T-helper 22 cell (primary cell): ENCODE measurements at places on chromosomes 3 and 15.

GRCh38 chr3:34859746-34860145 is 779.6 kb upstream of the ARPP21 start:
- DNase-seq, result no peak

DNA sequence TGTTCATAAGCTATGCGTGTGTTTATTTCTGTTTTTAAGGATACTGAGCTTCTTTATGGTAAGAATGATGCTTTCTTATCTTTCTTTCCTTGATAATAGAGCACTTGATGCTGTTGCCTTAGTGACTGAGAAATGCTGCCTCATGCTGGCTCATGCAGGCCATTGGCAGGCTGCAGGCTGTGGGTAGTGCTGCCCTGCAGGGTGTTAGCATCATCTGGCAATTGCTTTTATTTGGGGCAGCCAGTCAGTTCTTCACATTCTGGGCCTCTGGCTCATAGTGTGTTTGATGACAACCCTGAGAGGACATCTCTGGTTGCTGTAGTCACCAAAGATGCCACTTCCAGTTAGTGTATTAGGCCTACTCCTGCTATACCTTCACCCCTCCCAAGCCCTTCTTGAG is 66.2 kb upstream of the ONECUT1 start:
- no peak for DNase-seq

DNA sequence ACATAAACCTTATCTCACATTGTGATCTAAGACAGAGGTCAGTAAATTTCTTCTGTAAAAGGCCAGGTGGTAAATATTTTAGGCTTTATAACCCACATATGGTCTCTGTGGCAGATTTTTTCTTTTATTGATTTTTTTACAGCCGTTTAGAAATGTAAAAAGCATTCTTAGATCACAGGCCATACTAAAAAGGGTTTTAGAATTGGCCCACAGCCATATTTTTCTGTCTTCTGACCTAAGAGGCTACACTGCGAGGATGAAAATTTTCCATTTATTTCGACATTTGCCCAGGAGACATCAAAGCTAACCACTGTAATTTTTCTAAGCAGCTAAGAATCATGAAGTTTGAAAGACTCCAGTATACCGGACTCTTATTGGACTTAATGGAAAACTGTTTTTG is 377.2 kb upstream of the SGO1 start:
- no peak for DNase-seq

- no peak for DNase-seq
Observed at GRCh38 chr3:160641665-160642309, 35.2 kb upstream of the ARL14 start.

DNA sequence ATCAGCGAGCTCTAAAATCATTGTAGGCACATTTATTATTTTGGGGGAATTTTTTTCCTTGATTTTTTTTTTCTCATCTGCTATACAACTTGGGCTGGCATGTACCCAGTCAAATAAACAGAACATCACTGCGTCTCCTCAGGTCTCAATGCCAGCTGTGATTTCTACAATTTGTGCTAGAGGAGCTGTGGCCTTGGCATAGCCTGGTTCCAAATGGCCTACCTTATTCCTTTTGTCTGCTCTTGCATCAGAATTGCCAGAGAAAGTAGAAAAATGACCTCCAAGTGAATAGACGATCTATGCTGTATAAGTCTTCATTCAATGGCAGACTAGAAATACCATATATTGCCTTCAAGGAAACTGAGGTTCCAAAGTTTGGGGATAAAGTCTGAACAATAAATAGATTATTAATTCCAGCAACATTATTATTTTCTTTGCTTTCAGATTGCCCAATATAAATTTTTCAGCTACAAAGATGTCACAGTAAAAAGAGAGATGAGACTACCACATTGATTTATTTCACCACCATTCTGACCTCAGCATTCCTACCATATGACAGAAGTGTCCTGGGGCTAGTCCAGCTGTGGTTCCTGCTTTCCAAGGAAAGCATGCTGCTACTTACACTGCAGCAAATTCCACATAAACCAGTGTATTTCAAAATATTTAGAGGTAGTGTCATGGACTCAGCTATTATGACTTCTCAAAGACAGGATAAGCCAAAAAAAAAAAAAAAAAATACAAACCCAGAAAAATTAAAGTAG is 493.9 kb upstream of the ZNF385D start:
- DNase-seq, result no peak

GRCh38 chr3:126372413-126373145 is 15.4 kb upstream of the KLF15 start:
- DNase-seq, result no peak

- no peak for DNase-seq
Observed at GRCh38 chr15:47186075-47186474, 531.2 kb upstream of the SEMA6D start.

DNA sequence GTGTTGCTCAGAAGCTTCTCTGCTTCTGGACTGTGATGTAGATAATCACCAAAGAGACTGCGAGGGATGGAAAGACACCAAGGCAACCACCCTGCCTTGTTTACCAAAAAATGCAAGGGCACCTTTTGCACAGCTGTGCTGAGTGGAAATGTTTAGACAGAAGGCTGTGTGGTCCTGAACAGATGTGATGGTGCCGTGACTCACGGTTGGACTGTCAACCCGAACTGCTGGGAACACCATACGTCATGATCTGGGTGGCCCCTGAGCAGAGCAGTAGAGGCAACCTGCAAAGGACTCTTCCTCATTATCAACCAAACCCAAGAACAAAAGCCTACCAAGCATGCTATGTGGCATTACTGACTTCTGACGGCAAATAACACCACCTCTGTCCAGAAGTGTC is 61.3 kb upstream of the LPP start:
- no peak for DNase-seq

DNA sequence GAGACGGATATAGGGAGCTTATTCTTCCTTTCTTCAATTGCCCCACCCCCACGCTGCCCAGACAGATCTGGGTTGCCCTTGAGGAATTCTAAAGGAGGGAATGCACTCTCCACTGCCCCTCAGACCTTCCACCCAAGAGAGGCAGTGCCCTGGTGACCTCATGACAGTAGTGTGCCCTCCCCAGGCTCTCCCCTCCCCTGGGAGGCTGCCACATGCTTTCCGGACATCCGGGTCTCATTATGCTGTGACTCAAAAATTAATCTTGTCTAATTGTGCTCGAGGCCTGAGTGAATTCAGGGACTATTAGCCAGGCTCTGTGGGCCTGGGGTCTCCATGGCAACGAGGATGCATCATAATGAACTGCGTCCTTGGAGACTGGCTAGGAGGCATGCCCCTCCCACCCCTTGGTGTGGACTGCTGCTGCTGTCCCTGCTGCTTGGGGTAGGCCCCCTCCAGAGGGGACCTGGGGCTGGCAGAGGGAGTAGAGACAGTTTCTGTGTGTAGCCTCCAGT is 20.8 kb downstream of the CORO2B start:
- DNase-seq, result no peak

GRCh38 chr3:33904730-33905129 is 106.3 kb downstream of the PDCD6IP start:
- no peak for DNase-seq

- DNase-seq, result no peak
Observed at GRCh38 chr3:5568451-5568850, 380.9 kb downstream of the EDEM1 start.

GRCh38 chr3:128418900-128419299 is 47.8 kb downstream of the DNAJB8 start:
- DNase-seq, result no peak

GRCh38 chr3:146817704-146818103 is 212.6 kb upstream of the PLSCR5 start:
- no peak for DNase-seq

DNA sequence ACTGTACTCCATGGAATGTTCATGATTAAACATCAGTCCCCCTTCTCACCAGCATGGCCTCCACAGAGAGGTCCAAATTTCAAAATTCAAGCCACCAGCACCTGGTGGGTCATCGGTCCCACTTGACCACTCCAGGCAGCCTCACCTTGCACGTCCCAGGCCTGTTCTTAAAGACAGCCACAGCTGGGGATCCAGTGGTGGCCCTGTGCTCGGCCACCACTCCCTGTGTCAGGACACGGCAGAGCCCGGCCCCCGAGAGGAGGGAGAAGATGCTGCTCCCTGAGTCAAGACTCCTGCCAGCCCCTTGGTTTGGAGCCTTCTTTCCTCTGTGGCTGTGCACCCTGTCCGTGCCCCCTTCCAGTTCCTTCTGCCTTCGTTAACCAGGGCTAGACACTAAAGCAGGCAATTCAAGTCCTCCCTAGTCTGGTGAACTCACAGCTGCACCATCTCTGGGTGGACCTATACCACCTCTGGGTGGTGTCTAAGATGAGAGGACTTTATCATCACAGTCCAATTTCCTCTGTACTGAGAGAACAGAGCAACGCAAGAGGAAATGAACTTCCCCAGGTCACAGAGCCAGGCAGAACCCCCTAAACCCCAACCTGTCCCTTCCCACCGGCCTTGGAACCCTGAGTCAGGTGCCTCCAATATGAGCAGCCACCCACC is 97.1 kb downstream of the MEGF11 start:
- DNase-seq, result no peak

GRCh38 chr3:104787306-104787705 is 579.4 kb upstream of the ALCAM start:
- DNase-seq, result no peak

- DNase-seq, result no peak
Observed at GRCh38 chr3:196218155-196218712, 1.9 kb downstream of the SLC51A start.

- DNase-seq, result no peak
Observed at GRCh38 chr3:10438902-10439610, 66.3 kb downstream of the ATP2B2 start.
